ENCODE measurements at places on chromosomes 7 and 10.

- DNase-seq, result no peak
These were observed 5.4 kb upstream of the DMTF1 start for GRCh38 chr7:87146740-87147386.

DNA sequence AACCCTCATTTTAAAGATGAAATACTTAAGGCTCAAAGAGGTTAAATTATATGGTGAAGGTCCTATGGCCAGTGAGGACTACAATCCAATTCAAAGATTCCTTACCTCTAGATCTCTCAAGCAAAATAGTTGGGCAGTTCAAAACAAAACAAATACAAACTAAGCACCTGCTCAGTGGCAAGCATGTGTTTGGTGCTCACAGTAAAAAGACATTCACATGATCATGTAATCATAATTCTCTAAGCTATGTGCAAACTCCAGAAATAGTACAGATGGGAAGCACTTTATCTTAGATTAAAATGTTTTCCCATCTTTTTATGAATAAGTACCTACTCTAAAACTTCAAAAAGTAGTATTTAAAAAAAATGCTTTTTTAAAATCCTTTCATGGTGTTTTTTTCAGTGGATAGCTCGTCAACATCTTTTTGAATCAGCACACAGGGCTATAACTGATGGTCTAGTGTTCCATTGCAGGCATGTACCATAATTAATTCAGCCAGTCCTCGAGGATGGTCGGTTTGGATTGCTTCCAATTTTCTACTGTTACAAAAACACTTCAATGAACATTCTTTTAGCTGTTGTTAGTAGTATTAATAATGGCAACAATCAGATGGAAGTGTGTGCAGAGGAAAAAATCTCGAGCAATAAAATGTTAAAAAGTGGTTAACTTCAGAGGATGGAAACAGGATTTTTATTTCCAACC lies 58.4 kb downstream of the CHCHD3 start:
- no peak for DNase-seq

- DNase-seq, result no peak
These were observed 1.6 kb downstream of the POLR1F start for GRCh38 chr7:19707240-19707639.

GRCh38 chr7:15174485-15174884 lies 271.9 kb upstream of the DGKB start:
- DNase-seq, result no peak

DNA sequence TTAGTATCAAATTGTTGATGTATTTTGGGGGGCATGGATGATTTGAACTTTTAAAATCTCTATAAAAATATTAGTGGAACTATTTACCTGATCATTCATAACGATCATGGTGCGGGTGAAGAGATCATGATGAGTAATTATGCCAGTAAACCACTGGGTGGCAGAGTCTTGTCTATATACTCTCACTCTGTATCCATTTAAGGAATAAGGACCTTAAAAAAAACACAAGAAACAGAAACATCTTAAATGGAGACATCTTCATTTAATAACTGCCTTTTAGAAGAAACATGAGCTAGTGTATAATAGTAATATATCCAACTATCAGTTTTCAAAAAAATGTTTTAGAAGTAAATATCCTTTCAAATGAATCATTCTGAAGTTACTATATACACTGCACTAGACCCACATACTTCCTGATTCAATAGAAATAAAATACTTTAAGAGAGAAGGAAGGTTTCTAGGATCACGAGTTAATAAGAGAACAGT lies 84.0 kb downstream of the NRBF2 start:
- DNase-seq, result peak; percentile 61

DNA sequence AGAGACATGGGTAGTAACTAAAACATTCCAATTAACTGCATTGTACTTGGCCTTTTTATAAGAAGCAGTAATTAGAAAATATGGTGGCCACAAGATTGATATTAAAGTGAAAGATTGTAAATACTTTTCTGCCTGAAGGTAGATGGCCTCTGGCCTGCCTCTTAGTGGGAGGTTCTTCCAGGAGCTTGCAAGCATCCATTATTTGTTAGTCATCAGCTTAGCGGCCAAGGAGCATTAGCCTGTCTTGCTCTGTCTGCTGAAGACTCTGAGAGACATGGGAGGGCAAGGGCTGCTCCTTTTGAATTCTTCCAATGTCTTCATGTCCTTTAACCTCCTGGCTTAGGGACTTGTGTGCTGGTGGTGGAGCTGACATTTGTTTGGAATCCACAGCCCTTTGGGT lies 80.4 kb downstream of the TCF7L2 start:
- no peak for DNase-seq
